ENCODE measurements at places on chromosomes 6 and 20. TPM values are rescaled to one million over a fixed set of nuclear protein-coding genes. Genes with fewer than 3 reads are reported as not detected.

The PGC gene
- not detected for total RNA-seq

The CRISP2 gene
- total RNA-seq: not detected

The ADTRP gene
- 0.83 TPM for total RNA-seq

The ABRACL gene
- total RNA-seq: 42.8 TPM

DNA sequence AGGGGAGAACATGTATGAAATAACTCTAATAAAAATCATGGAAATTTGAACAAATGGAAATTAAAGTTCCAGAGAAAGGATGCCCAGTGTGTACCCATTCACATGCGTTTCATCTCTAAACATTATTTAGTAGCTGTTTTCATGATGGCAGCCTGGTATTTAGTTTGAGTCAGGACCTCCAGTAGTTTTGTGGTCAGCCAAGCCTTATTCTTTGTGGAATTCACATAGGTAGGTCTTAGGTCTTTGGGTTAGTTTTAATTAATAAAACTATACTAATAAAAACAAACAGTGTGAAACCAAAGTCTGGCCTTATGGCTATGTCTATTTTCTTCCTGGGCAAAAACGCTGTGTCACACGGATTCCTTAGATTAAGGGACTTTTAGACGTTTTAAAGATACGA is 137.8 kb downstream of the FOXC1 start:
- no peak overlapping the region for H3K27ac ChIP-seq
- no peak for DNase-seq
- H3K36me3 ChIP-seq: no peaks in the 10 kb centered on the region
- 0 out of 2 replicates have a peak, but pooled peaks cover 2% of the 10 kb centered on the region for H3K4me1 ChIP-seq
- no peak overlapping the region for H3K4me3 ChIP-seq

- H3K27ac ChIP-seq: no peak overlapping the region
- no peak for DNase-seq
- no peak overlapping the region for H3K4me3 ChIP-seq
- H3K36me3 ChIP-seq: no peaks in the 10 kb centered on the region
- peaks cover 3% of the 10 kb centered on the region for H3K4me1 ChIP-seq
Observed at GRCh38 chr20:47687095-47687987, 97.9 kb downstream of the SULF2 start.

- H3K27me3 ChIP-seq: no peaks in the 10 kb centered on the region
- H3K4me3 ChIP-seq: no peak overlapping the region
- no peak overlapping the region for H3K27ac ChIP-seq
- peak; percentile 68 for DNase-seq
- peaks cover 5% of the 10 kb centered on the region for H3K4me1 ChIP-seq
Observed at GRCh38 chr6:14889188-14889587, 356.7 kb upstream of the JARID2 start.

DNA sequence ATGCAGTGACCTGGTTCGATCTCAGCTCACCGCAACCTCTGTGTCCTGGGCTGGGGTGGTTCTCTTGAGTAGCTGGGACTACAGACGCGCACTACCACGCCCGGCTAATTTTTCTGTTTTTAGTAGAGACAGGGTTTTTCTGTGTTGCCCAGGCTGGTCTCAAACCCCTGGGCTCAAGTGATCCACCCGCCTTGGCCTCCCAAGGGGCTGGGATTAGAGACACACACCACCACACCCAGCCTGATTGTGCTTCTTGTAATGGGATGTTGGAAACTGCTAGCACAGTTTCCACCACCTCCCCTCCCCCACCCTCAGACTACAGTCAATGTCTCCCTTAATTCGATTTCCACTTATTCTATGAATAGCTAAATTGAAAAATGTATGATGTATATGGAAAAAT is 22.6 kb upstream of the DSP start:
- H3K36me3 ChIP-seq: no peaks in the 10 kb centered on the region
- H3K27me3 ChIP-seq: peaks cover 5% of the 10 kb centered on the region
- H3K4me3 ChIP-seq: no peak overlapping the region
- no peak for DNase-seq

- no peak for DNase-seq
- no peak overlapping the region for H3K27ac ChIP-seq
- peaks cover 5% of the 10 kb centered on the region for H3K27me3 ChIP-seq
- no peaks in the 10 kb centered on the region for H3K36me3 ChIP-seq
- no peak overlapping the region for H3K4me3 ChIP-seq
Observed at GRCh38 chr20:1685304-1686052, 27.9 kb upstream of the SIRPG start.

DNA sequence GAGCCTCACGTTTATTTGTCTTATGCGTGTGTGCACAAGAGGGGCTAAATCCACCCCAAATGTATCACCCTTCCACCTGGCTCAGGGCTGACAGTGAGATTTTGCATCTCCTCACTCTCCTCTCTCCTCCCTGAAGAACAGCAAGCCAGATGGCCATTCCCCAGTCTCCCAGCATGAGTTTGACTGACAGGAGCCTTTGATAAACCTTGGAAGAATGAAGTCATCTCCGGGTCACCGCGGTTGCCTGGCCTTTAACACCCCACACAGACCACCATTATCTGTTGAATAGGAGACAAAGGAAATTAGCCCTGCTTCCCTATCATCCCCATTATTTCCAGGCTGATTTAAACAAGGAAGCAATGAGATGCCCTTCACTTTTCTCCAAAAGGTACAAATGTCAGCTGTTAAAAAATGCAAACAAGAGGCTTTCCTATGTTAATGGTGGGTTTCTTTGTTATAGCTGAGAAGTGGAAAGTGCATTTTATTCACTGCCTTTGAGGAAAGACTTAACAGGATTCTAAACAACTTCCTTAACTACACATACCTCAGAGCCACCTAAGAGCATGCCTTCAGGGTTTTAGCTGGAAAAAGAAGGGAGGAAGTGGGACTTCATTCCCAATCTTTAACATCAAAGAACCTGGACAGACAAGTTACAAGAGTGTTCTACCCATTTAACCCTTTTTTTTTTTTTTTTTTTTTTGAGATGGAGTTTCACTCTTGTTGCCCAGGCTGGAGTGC is 524.8 kb upstream of the ID4 start:
- H3K4me3 ChIP-seq: no peak overlapping the region
- no peaks in the 10 kb centered on the region for H3K36me3 ChIP-seq
- H3K4me1 ChIP-seq: no peaks in the 10 kb centered on the region

- H3K4me1 ChIP-seq: no peaks in the 10 kb centered on the region
- no peak overlapping the region for H3K4me3 ChIP-seq
- H3K36me3 ChIP-seq: no peaks in the 10 kb centered on the region
- DNase-seq: no peak
- H3K27ac ChIP-seq: no peak overlapping the region
Observed at GRCh38 chr6:130113201-130113710, 94.9 kb downstream of the L3MBTL3 start.

GRCh38 chr20:931401-931800 is 15.3 kb upstream of the ANGPT4 start:
- no peaks in the 10 kb centered on the region for H3K27me3 ChIP-seq
- no peak overlapping the region for H3K27ac ChIP-seq
- H3K4me3 ChIP-seq: no peak overlapping the region
- DNase-seq: no peak
- H3K36me3 ChIP-seq: no peaks in the 10 kb centered on the region
- no peaks in the 10 kb centered on the region for H3K4me1 ChIP-seq

GRCh38 chr6:158323561-158323958 is 11.3 kb downstream of the TULP4 start:
- DNase-seq: no peak
- no peak overlapping the region for H3K27ac ChIP-seq
- peaks cover 11% of the 10 kb centered on the region for H3K4me1 ChIP-seq
- no peaks in the 10 kb centered on the region for H3K27me3 ChIP-seq
- H3K4me3 ChIP-seq: no peak overlapping the region

GRCh38 chr6:4091941-4092340 is 13.0 kb upstream of the FAM217A start:
- no peaks in the 10 kb centered on the region for H3K4me1 ChIP-seq
- H3K27ac ChIP-seq: no peak overlapping the region
- no peaks in the 10 kb centered on the region for H3K36me3 ChIP-seq
- no peak for DNase-seq

DNA sequence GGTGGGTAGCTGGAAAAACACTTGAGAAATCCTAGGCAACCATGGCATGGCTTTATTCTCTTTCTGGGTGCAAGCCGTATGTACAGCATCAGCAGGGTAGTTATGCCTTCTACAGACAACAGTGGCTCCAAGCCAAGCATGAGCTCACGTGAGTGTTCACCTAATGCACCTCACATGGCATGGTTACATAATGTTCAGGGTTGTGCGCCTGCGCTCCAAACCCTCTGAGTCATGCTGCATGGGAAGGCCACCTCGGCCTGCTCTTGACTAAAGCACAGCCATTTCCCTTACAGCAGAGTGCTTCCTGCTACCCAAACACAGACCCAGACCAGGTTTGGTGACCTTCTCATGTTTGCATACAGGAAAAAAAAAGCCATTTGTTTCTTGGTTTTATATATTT is 96.2 kb downstream of the VIP start:
- H3K4me3 ChIP-seq: no peak overlapping the region
